NCI-H524 (cell line): ENCODE measurements at places on chromosomes 3 and 15.

GRCh38 chr3:53550005-53550620 is 55.7 kb downstream of the CACNA1D start:
- DNase-seq = no peak

DNA sequence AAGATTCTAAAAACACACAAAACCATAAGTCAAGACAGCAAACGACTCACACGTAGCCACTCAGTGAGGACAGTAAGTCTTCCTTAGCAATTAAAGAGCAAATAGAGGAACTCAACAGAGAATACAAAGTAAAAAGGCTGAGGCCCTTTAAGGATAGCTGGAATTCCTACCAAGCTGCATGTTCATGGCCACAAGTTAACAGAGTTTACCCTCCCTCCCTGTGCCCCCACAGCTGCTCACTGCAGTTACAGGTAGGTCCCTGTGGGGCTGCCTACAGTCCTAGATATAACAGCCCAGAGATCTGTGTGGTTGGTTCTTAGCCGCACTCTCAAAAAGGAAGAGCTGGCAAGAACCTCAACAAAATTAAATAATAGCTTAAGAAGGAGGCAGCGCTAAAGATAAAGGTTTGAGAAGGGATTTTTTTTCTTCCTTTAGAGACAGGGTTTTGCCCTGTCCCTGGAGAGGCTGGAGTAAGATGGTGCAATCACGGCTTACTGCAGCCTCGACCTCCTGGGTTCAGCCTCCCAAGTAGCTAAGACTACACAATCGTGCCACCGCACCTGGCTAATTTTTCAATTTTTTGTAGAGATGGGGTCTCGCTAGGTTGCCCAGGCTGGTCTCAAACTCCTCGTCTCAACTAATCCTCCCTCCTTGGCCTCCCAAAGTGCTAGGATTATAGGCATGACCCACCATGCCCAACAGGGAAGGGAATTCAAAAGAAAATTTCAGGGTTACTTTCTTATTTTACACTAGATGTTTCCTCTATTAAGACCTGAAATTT is 19.3 kb downstream of the SFMBT1 start:
- DNase-seq = no peak

GRCh38 chr15:34789326-34789725 is 6.0 kb downstream of the ACTC1 start:
- no peak for DNase-seq

DNA sequence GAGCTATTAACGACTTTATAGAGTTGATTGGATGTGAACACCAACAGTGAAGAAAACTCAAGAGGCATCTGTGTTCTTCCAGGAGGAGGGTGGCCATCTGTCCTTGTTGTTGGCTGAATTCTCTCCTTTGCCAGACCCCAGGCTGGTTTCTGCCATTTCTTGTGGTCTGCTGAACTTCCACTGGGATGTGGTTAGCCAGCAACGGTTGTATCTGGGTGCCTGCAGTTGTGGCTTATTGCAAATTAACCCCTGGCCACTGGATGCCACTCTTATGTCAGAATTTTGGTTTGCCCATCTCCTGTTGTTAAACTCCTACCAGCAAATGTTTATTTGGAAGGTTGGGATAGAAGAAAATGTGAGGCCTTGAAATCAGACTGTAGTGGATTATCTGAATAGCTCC is 163.6 kb upstream of the TBC1D5 start:
- DNase-seq = peak; percentile 32

DNA sequence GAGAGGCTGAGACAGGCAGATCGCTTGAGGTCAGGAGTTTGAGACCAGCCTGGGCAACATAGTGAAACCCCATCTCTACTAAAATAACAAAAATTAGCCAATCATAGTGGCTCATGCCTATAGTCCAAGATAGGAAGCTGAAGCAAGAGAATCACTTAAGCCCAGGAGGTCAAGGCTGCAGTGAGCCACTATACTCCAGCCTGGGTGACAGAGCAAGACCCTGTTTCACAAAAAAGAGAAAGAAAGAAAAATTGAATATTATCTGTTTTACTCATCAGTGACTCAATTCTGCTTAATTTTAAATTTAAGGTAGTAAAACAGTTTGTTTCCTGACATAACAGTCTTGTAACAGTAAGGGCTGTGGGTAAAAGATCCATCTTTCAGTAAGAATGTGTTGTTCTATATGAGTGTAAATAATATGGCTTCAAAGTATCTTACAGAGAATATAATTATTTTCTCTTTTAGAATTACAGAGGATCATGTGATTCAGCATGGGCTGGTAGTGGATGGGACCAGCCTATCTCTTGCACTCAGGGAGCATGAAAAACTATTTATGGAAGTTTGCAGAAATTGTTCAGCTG is 85.8 kb downstream of the ATP11B start:
- DNase-seq = no peak

GRCh38 chr3:45751537-45752242 is 44.6 kb downstream of the SLC6A20 start:
- DNase-seq = no peak

DNA sequence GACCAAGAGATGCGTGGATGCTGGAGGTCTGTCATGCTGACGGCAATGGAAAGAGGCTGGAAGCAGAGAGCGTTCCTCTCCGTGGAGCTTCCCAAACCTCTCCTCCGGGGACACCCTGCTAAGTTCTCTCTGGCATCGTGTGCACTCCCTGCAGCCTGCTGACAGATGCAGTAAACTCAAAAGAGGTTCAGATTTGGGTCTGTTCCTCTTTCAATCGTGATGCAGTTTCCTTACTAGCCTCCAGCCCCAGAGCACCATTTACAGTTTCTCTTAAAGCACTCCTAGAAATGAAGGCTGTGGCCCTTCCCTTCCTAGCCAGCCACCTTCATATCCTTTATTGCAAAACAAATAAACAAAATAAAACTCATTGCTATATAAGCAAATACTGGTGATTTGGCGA is 47.3 kb upstream of the LRRC58 start:
- DNase-seq = no peak

DNA sequence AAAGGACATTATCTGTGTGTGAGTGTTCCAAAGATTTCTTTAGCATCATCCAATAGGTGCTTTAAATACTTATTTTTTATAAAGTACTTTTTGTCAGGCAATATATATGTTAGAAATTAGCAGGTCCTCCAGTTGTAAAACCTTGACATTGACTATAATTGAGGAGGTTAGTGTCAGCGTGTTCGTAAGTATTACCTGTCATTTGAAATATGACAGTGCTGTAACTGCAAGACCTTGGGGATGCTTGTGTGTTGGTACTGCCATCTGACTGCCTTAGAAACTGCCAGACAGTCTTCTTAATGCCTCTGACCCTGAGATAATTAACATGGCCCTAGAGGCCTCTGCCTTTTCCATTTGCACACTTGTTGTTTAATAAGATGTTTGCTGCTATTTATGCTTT is 170.7 kb downstream of the NAALADL2 start:
- DNase-seq = no peak

DNA sequence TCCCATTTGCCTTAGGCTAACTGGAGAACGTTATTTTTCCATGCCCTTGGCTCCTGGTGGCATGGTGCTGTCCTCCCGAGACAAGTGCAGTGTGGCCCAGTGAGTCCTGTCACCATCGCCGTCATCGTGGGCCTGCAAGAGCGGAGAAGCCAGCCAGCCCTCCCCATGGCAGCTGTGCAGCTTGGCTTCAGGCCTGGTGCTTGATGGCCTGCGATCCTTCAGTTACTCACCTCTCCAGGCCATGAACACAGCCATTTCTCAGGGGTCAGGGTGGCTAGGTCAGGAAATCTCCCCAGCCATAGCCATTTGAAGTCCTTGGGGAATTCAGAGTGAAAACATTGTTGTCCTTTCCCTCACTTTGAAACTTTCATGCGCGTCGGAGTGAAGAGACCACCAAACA is 189.0 kb upstream of the RGMA start:
- no peak for DNase-seq

- no peak for DNase-seq
Measured at GRCh38 chr3:14488286-14489041, 51.7 kb downstream of the GRIP2 start.

GRCh38 chr3:149453140-149453805 is 21.2 kb upstream of the TM4SF4 start:
- DNase-seq = no peak

GRCh38 chr15:75811626-75812025 is 31.6 kb upstream of the UBE2Q2 start:
- DNase-seq = no peak

GRCh38 chr3:38843898-38844297 is 27.9 kb upstream of the SCN10A start:
- peak; percentile 20 for DNase-seq

GRCh38 chr15:78408961-78409360 is 29.1 kb upstream of the IREB2 start:
- DNase-seq = no peak

DNA sequence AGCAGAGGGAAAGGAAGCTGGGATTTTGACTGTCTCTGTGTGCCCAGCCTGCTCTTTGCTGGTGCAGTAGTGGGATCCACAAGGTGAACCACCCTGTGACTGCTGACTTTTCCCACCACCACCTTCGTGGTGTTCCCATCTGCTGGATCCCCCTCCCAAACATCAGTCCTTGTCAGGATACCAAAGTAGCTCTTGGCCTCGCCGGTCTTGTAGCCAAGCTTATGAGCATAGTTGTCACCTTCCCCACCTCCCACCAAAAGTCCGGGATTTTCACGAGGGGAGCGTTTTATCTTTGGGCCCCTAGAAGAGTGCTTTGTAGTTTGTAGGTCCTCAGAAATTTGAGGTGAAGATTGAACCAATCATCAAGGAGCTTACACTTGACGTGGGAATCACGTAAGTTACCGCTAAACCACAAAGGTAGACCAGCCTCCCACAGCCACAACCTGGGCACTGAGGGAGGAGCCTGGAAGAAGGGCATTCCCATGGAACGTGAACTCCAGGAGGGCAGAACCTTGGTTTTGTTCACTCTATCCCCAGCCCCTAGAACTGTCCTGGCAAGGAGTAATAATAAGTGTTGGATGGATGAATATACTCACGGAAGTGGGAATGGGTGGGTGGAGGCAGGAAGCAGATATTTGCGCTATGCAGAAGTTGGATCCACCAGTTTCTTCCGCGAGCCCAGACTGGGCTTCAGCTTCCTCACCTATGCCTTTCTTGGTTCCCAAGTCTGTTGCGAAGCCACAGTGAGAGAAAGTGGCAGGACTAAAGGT is 814 bp upstream of the TEX264 start:
- DNase-seq = no peak

GRCh38 chr3:24854748-24855147 is 360.1 kb upstream of the THRB start:
- peak; percentile 36 for DNase-seq

DNA sequence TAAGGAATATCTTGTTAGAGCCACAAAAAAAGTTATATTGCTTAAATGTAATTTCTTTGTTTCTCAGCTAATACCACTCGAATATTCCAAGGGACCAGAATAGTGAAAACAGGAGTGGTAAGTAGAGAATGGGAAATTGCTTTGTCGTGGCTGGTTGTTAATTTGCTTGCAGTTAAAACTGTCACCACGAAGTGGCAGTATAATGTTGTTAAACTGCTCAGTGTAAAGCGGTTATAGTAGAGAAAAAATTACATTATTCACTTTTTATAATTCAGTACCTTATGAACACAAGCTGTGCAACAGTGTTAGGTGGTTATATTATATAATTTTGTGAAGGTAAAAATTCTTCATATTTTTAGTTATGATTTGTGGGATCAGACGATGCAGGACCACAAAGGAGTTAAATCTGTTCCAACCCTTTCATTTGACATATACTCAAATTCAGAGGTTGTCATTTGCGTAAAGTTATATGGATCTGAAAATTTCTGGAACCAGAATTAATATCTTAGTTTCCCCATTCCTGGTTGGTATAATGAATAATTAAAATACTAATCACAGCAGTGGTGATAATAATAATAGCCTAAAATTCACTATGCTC is 171.8 kb downstream of the FEZF2 start:
- DNase-seq = peak; percentile 16

GRCh38 chr3:177889161-177889560 is 647.1 kb upstream of the KCNMB2 start:
- no peak for DNase-seq

DNA sequence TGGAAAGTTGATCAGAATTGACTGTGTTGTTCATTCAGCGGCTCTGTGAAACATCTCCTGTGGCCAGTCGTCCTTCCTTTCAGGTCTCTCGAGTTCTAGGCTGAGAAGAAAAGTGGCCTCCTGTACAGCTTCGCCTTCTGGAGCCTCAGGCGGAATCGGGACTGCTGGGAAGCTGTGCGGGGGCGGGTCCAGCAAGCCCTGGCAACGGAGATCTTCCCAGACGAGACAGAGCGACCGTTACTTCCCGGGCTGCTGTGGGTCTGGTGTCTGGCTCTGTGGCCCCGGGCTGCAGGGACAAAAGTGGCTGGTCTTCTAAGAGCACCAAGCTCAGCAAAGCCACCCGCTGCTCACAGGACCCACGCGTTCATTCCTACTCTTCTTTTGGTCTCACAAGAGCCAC is 88.6 kb upstream of the CACNA2D3 start:
- no peak for DNase-seq

DNA sequence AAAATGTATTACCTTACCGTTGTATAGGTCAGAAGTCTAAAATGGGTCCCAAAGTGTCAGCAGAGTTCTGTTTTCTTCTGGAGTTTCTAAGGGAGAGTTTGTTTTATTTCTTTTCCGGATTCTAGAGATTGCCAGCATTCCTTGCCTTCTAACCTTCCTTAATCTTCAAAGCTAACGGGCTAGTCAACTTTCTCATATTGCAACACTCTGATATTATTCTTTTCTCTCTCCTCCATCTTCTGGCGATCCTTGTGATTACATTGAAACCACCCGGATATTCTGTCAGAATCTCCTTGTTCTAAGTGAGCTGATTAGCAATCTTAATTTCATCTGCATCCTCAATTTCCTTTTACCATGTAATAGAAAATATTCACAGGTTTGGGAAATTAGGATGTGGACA is 36.2 kb upstream of the AADACL2 start:
- no peak for DNase-seq

- DNase-seq = no peak
Measured at GRCh38 chr3:192687488-192688152, 39.7 kb downstream of the FGF12 start.

- DNase-seq = no peak
Measured at GRCh38 chr15:64048781-64049460, 2.6 kb upstream of the DAPK2 start.

- no peak for DNase-seq
Measured at GRCh38 chr3:149091983-149092382, 5.7 kb upstream of the HLTF start.
